ENCODE measurements at places on chromosomes 2 and 18.
A peak's percentile ranks its signal among the peaks of the same experiment; 100 is the strongest.

- DNase-seq = no peak
Observed at GRCh38 chr2:230327418-230328154, 593 bp downstream of the SP140L start.

DNA sequence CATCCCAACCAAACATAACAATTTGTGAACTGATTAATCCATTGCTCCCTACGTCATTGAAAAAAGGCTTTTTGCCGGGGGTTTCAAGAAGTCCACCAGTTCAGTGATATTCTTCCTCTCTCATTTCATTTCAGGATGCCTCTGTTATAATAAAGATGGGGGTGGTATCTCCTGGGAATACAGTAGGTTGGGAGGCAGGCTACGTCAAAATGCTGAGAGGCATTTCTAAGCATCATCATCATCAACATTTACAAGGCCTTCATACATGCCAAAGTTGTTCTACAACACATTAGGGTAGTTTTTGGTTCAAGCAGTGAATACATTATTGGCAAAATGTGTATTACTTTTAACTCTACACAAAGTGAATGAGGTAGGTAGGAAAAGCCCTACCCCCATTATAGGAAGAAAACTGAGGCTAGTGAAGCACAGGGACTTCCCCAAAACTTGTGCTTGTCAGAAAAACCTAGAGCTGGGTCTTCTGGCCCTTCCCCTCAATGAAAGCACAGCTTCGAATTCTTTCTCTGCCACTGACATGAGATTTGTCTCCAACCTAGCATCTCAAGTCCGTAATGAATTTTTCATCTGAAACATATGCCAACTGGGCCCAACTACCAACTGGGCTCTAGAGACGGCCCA, 11.3 kb downstream of the OSR1 start:
- no peak for DNase-seq

DNA sequence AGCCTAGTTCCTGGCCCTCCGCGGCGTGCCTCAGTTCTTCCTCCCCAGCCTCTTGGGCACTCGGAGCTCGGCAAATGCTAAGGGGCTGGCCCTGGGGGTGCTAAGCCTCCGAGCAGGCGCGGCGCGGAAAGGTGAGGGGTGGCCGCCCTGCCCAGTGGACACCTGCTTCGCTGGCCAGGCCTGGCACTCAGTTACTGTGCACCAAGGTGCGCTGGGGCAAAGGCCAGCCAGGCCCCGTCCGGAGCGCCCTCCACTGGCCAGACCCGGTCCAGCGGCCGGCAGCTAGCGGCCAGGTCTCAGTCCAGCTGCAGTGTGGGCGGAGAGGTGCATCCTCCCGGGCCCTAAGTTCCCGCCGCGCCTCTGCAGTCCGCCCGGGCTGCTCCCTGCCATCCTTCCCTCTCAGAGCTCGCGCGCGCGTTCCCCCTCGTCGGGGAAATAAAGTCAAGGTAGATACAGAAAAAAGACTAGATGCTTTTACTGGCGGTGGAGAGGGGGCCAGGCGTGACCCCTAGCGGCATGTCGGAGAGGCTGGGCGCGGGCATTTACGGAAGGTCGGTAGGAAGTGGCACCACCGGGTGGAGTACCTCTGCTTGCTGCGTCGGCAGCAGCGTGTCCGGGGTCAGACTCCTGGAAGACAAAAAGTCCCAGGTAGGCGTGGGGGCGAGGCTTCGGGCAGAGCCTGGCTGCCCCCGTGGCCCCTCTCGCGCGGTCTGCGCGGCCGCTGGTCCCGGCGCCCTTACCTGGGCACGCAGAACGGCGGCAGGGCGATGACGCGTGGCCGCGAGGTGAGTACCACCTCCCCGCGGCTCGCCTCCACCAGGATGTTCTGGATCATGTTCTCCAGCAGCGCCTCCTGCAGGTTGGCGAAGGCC, 9.4 kb upstream of the CRYBA2 start:
- DNase-seq = no peak

- DNase-seq = no peak
Observed at GRCh38 chr2:44166096-44166495, 2.6 kb upstream of the PPM1B start.

- DNase-seq = no peak
Observed at GRCh38 chr2:205706769-205707381, 24.6 kb downstream of the NRP2 start.

- DNase-seq = peak; percentile 9
Observed at GRCh38 chr2:152558158-152558984, 158.9 kb downstream of the PRPF40A start.

DNA sequence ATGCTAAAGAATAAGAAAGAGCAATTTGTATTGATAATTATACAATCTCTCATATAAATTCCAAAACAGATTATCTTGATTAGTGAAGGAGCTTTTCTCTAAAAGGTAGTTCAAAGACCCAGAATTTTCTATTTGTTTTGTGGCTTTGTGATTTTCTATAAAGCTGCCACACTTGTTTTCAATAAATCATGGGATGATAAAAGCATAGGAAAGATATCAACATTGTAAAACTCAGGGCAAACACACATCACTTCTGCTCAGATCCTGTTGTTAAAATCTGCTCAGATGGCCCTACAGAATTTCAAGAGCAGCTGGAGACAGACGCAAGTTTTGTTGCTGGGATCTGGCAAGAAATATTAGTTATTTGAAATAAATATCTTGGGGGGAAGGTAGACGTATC, 28.8 kb upstream of the CBLN2 start:
- no peak for DNase-seq

DNA sequence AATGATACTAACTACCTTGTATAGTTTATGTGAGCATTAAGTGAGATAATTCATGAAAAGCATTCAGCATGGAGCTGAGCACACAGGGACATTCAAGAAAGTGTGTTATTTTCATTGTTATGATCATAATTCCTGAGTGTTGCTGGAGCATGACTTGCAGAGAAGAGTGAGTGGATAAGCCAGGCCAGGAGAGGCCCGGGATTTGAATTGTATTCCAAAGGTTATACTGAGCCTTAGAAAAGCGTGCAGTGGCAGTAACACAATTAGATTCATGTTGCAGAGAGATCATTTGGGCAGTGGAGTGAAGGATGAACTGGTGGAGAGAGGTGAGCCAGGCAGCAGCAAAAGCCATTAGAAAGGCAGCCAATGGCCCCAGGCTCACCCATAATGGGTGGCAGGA, 142.9 kb upstream of the SH3BP4 start:
- no peak for DNase-seq

- DNase-seq = no peak
Observed at GRCh38 chr18:48792611-48793380, 158.0 kb downstream of the SMAD7 start.

DNA sequence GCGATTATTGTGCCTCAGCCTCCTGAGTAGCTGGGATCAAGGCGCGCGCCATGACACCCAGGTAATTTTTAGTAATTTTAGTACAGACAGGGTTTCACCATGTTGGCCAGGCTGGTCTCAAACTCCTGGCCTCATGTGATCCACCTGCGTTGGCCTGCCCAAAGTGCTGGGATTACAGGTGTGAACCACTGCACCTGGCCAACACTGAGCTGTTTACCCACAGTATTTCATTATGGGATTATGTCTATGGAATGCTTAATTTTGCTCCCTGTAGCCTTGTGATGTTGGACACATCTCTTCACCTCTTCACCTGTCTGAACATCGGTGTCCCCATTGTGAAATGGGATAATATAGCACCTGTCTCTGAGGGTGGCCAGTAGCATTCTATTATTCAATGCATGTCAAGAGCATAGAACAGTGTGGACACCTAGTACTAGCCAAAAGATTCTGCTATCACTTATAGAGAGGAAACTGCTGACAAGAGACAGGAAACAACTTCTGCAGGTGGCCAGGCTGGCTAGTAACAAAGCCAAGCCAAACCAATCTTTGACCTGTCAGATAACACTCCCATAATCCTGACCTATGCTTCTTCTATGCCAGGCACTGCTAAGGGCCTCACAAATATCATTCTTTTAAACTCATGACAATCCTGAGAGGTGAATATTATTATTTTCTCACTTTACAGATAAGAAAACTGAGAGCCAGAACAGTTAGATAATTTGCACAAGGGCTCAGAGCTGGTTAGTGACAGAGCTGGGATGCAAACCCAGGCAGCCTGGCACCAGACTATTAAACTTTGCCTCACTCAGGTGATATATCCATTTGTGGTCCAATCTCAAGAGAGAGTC, 29.4 kb upstream of the REEP1 start:
- no peak for DNase-seq

DNA sequence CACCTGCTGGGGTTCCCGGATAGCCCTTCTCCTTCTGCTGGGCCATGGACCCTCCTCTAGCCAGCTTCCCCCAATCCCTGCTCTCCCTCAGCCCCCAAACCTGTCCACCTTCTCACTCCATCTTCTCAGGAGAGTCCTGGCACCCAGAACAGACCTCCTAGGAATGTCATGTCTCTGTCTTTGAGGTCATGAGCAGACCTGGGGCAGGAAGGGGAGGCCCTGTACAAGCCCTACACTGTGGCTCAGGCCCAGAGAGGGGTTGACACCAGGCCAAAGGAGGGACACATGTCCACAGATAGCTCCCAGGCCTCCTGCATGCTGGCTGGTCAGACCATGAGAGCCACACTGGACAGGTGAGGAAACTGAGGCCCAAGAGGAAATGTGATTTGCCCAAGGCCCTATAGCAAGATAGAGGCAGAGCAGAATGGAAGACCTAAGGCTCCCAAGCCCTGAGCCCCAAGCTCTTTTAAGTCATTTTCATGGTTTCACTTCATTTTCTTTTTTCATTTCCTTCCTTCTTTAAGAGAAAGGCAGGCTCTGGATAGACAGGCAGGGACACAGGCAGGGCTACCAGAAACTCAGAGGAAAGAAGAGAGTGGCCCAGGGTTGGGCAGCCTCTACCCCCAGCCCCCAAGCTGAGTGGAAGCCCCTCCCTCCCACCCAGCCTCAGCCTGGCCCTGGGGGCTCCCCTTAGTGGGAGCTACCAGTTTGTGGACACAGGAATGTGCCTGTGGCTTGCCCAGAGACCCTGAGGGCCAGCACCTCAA, 159.7 kb downstream of the SMAD7 start:
- DNase-seq = no peak

DNA sequence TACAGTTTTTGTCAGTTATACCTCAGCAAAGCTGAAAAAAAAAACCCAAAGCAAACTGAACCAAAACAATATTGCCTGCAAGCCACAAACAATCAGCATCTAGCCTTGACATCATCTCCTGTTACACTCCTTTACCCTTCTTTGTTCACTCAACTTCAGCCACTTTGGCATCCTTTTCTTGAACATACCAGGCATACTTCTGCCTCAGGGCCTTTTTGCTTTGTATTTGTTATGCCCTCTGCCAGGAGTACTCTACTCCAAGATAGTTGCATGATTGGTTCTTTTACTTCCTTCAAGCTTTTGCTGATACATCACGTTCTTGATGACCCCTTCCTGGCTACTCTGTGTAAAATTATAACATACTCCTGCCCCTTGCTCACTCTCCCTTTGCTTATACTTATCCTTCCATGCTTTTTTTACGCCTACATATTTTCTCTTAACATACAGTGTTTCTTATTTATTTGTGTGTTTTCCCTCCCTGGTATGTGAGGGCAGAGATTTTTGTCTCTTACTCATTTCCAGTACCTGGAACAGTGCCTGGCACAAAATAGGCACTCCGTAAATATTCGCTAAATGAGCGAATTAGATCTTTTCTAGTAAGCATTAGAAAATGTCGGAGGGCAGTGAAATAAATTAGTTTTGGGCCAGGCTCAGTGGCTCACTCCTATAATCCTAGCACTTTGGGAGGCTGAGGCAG, 12.7 kb downstream of the ABI2 start:
- no peak for DNase-seq

DNA sequence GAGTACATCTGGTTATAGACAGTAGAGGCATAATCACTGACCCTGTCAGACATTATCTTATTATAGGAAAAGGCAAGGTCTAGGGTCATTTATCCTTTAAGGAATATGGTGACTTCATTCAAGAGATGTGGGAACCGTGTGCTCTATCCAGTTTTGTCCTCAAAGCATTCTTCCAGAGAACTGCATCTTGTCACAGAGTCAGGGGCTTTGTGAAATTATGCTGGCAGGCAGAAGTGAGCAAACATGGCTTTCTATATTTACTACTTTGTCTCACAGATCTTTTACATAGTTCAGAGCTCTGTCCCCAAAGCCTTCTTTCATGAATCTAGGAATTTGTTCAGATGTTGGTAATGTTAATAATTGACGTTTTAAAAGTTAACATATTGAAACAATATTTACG, 177.4 kb downstream of the ASXL3 start:
- DNase-seq = no peak

DNA sequence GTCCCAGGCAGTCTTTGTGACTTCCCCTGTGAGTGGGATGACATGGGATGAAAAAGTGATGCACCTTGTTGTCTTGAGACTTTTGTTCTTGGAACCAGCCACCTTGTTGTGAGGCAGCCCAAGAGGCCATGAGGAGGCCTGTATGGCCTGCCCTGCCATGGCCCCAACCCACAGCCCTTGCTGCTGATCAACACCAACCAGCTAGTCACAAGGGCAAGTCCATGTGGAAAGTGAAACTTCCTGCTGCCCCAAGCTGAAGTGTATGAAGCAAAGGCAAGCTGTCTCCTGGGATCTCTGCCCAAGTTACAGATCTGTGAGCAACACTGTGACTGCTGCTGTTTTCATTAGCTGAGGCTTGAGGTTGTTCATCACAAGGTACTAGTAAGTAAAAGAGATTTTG, 21.6 kb downstream of the TMEM18 start:
- DNase-seq = no peak

GRCh38 chr2:235027558-235028214, 75.9 kb downstream of the SH3BP4 start:
- no peak for DNase-seq

- DNase-seq = no peak
Observed at GRCh38 chr2:169303579-169304305, 58.6 kb downstream of the LRP2 start.

- DNase-seq = no peak
Observed at GRCh38 chr18:58842978-58843687, 21.5 kb upstream of the ZNF532 start.

DNA sequence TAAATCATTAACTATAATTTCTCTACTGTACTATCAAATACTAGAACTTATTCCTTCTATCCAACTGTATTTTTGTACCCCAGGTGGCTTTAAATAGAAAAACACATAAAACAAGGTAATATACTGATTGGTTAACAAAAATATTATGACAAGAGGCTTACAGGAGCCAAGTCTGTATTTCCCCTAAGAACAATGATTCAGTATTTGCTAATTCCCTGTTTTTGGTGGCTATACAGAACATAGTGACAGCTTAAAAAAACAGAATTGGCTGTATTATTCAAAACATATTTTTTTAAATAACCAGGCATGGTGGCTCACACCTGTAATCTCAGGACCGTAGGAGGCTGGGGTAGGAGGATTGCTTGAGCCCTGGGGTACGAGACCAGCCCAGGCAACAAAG, 16.3 kb downstream of the RTN4 start:
- DNase-seq = no peak

DNA sequence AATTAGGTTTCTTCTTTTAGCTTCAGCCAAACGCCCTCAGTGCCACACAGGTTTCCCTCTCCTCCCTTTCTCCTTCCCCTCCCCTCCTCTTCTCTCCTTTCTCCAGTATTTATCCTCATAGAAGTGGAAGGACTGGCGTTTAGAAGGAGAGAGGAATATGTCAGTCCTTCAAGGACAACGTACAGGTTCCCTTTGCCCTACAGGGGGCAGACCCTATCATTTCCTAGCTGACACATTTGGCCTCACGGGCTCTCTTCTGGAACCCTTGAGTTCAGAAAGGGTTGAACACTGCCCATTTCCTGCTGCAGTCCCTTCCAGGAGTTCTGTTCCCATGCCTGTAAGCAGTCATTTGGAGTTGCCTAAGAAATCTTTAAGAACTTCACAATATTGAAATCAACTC, 46.1 kb downstream of the CDCA7 start:
- DNase-seq = no peak
